ENCODE measurements at places on chromosomes 16 and 17.

- DNase-seq, result no peak
Measured at GRCh38 chr16:17926866-17927399, 409.6 kb downstream of the NPIPA8 start.

GRCh38 chr16:23976524-23976923 is 140.7 kb downstream of the PRKCB start:
- DNase-seq, result no peak

GRCh38 chr16:49615576-49615975 is 240.3 kb downstream of the ZNF423 start:
- DNase-seq, result no peak

DNA sequence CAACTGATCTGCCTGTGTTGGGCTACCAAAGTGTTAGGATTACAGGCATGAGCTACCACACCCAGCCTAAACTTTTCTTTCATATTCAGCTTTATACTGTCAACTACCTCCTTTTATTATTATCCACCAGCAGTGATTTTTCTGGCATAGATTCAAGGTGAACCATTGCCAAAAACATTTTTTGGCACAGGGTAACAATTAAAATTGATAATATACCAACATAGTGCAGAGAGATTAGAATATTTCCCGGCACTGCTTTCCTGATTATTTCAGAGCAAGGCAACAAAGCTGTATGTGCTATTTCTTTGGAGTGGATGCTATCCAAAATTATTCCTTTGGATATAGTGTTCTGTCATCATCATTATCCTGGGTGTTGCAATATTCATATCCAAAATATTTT is 781.6 kb upstream of the SOX9 start:
- DNase-seq, result no peak

DNA sequence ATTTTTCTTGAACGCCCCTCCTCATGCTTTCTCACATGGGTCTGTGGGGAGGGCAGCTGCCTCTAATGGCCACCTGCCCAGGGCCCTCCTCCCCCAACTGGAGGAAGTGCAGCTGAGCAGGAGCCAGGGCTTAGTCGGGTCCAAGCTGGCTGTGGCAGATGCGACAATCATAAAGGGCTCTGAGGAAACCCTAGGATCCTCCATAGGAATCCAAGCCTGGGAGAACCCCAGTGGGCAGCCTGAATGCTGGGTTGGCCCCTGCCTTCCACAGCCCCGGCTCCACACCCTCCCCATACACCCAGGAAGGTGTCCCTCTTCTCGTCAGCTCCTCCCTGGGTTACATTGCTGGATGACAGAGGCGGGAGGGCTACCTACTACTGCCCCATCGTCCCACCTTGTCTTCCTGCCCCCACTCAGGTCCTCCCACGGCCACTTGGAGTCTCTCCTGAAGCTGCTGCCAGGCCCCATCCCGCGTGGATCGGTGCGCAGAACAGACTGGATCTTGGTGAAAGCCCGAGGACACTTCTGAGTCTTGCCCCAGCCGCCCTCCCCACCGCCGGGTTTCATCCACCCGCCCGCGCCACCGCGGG is 15.6 kb upstream of the CBFB start:
- DNase-seq, result no peak

GRCh38 chr17:13931800-13932460 is 137.4 kb upstream of the COX10 start:
- DNase-seq, result no peak

GRCh38 chr16:70675851-70676513 is 9.9 kb downstream of the MTSS2 start:
- DNase-seq, result no peak

DNA sequence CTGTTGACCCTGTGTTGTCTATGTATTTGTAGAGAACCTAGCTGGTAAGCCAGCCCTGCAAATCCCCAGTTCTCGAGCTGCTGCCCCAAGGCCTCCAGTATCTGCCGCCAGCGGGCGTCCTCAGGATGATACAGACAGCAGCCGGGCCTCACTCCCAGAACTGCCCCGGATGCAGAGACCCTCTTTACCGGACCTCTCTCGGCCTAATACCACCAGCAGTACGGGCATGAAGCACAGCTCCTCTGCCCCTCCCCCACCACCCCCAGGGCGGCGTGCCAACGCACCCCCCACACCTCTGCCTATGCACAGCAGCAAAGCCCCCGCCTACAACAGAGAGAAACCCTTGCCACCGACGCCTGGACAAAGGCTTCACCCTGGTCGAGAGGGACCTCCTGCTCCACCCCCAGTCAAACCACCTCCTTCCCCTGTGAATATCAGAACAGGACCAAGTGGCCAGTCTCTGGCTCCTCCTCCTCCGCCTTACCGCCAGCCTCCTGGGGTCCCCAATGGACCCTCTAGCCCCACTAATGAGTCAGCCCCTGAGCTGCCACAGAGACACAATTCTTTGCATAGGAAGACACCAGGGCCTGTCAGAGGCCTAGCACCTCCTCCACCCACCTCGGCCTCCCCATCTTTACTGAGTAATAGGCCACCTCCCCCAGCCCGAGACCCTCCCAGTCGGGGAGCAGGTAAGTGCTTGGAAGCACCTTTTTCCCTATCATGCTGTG is 23.1 kb upstream of the CDC6 start:
- no peak for DNase-seq

- DNase-seq, result no peak
Measured at GRCh38 chr16:3580686-3581085, 3.5 kb upstream of the NLRC3 start.

DNA sequence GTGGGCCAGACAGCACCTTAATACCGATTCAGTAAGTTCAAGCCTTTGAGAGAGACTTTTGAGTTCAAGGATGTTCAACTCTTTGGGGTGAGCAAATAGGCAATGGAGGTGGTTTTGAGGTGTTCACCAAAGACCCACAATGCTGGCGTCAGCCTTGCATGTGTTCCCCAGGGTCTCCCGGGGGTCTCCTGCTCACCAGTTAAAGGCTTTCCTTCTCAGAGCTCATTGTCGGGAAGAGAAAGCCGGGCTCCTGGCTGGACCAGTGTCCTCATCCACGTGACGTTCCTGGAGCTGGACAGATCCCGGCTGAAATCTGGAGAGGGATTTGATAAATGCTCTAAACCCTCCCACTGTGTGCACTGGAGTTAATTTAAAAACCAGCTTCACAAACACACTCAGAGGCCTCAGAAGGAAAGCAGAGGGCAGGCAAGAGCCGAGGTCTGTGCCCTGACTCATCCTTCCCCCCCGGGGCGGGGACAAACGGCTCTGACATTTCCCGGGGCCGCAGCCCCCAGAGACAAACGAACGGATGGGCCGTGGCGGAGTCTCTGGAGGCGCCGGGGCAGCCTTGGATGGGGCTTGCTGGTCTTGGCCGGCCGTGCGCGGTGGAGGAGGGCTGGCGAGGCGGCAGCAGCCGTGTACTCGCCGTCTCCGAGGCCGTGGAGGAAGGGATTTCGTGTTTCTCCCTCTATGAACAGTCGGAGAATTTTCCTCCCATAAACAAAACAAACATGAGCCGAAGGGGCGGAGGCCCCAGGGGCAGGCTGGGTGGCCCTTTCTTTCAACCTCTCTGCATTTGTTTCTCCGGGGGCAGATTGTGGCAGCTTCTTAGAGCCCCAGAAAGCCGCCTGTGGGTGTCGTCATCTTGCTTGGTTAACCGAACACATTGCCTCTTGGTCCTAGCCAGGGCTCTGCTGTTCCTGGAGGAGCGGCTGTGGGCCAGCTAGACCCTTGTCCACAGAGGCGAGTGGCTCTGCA is 94.2 kb downstream of the NTN1 start:
- DNase-seq, result peak; percentile 56

Data from stimulated activated CD4-positive, alpha-beta T cell treated with anti-CD3 and anti-CD28 coated beads, Interleukin-1b, Interleukin-23, amount 100 ng/mL, for 48 hours (primary cell).